C1 segment of cervical spinal cord (tissue), 14 donors: ENCODE measurements at places on chromosomes 5 and 9.

- no peak for DNase-seq
Observed at GRCh38 chr5:122738088-122738487, 36.8 kb upstream of the SNX2 start.

GRCh38 chr5:555058-555623 is 30.9 kb upstream of the SLC9A3 start:
- DNase-seq: no peak

GRCh38 chr9:16873126-16873802 is 2.8 kb upstream of the BNC2 start:
- DNase-seq: no peak

DNA sequence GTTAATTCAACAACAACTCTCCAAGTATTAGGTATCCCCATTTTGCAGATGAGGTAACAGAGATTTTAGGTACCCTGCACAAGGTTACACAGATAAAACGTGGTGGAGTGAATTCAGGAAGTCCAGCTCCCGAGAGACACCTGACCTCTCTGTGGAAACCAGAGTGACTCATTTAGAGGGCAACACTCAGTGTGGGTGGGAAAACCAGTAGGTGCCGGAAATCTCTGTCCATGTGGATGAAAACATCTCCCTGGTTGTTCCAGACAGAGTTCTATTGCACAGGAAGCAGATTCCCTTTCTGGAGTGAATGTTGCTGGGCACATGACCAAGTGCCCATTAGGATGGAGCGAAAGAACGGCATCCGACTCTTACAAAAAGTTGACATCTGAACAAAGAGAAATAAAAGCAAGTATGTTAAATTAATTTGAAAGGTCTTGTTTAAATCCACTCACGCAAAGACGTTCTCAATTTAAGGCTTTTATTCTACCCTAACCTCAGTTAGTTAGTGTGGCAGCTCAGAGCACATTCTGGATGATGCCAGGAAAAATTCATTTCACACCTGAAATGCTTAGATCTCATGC is 391.9 kb upstream of the WWC1 start:
- DNase-seq: no peak

DNA sequence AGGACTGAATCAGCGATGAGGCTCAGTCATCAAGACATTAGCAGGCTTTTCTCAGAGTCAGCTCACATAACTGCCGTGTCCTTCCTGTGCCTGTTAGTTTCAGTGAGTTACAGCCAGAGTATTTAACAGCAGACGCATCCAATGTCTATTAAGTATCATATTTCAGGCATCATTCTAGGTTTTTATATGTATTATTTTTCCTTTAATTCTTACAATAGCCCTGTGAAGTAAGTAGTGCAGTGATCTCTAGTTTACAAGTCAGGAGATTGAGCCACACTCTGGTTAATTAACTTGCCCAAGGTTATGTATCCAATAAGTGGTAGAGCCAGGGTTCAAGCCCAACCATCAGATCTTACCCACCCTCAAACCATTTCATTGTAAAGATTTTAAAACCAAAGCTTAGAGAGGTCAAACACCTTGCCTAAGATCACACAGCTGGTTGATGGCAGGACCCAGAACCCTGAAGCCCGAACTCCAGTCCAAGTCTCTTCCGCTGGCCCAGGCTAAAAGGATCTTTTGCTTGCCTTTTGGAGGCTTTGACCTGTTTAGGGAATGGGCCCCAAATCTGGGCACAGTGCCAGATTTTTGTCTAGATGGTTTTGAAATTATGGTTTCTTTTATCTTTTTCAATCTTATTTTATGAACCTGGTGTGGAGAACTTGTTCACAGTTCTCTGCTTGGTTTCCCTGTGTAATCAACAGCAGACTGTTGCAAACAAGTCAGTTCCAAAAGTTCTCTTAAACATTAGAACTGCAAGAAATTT is 261.2 kb upstream of the CLINT1 start:
- no peak for DNase-seq

DNA sequence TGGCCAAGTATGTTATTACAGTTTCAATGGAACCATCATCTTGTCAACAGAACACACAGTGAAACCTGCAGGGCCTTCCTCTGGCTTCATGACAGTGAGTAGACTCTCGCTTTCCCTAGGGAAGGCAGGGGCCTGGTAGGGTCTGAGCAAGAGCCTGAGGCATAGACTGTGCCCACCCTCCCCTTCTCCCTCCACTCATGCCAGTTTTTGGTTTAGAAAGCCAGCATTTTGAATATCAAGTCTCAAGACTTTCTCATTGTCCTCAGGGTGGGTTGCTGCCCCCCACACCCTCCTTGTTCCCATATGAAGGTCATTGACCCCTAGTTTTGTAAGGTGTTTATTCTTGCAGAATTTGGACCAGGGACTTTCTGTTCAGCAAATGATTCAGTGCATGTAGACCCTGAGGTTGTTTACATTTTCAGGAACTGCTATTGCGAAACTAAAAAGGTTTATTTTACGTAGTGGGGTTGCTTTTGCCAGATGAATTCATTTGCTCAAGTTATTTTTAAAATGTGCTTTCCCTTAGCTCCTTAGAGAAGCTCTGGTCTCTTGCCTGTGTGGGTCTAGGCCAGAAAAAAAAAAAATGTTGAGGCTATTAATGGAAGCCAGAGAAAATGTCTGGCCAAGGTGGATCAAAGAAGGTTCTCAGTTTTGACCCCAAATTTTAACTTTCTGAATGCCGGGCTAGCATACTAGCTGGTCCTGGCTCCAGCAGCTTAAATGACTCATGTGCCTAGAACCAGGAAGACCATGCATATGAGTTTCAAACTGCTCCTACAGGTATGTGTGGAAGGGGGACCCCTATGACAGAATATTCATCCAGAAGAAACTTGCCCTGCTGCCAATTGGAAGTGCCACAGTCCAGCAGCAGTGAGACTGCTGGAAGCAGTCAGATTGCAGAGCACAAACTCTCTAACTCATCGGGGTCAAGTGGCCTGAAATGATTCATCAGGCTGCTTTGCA is 10.1 kb upstream of the MOB3B start:
- no peak for DNase-seq

DNA sequence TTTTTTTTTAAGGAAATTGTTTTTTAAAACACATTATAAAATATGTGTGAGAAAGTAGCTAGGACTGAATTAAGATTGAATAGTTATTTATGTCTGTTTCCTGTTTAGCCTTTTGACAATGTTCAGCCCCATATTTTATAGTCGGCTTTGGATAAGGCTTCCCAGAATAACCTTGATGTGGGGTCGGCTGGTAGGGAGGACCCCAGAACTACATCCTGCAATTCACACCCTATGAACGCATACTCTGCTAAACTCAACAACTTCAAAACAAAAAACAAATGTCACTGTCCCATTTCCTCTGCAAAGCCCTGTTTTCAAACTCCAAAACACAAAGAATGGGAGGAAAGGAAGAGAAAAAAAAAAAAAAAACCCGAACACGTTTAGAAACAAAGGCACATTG is 63.1 kb downstream of the ARL15 start:
- DNase-seq: no peak

DNA sequence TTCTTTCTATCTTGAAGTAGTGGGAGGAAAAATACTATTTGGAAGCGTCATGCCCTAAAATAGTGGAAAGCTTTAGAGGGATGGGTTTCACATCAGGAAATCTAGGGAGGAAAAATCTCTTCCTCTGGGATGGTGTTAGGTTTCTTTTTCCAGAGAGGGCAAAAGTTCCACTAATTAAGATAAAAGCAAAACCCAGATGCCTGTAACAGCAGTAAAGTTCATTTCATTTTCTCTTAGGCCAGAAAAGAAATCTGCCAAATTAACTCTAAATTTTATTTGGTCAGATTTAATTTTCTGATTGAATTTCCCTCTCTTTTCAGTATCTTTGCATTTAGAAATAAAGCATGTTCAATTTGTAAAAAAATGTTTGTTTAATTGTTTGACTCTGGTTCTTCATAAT is 88.8 kb downstream of the LURAP1L start:
- no peak for DNase-seq

DNA sequence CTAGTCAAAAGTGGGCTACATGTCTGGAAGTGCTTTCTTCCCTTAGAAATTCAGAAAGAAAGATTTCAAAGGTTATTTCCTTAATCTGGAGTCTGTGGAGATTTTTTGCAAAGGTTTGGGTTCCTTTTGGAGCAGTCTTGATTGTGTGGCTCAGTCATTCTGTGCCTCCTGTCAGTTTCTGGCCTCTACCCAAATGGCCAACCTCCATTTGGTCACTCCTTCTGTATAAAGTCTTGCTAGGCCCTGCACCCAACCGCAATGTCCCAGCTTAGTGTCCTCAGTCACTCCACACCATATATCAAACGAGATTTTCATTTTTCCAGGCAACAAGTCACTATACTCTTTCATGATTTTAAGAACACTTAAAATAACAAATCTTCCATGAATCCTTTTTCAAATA is 199.6 kb downstream of the NTRK2 start:
- no peak for DNase-seq

- no peak for DNase-seq
Observed at GRCh38 chr5:76384705-76385104, 18.4 kb upstream of the IQGAP2 start.

DNA sequence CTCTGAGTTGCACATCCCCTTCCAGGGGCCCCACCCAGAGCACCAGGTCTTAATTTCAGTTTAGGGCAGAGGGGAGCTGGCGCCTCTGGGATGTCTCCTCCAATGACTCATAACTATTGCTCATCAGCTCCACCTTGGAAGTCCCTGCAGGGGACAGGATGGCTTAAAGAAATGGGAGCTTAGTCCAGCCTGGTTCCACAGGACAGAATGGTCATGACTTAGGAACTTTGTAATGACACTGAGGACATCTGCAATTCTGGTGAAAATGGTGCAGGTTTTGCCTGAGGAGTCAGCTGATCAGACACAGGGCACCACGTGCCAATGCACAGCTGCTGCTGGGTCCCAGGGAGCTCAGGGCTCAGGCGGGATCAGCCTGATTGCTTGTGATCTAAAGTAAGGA is 16.4 kb upstream of the PPP1R26 start:
- no peak for DNase-seq

DNA sequence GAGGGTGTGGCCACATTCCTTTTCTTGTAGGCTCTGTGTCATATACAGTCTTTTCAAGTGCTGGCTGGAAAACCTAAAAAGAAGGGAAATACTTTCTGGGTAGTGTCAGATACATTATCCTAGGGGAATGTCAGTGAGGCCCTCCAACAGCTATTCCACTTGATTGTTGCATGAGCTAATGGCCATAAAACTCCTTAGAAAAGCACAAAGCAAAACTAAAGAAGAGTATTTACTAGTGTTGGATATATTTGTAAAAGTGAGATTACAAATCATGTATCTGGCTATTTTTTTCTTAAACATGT is 829 bp downstream of the ANXA1 start:
- DNase-seq: no peak

GRCh38 chr9:98596486-98596885 is 112.2 kb downstream of the GABBR2 start:
- no peak for DNase-seq

- DNase-seq: no peak
Observed at GRCh38 chr9:105038051-105038450, 110.1 kb upstream of the ABCA1 start.

DNA sequence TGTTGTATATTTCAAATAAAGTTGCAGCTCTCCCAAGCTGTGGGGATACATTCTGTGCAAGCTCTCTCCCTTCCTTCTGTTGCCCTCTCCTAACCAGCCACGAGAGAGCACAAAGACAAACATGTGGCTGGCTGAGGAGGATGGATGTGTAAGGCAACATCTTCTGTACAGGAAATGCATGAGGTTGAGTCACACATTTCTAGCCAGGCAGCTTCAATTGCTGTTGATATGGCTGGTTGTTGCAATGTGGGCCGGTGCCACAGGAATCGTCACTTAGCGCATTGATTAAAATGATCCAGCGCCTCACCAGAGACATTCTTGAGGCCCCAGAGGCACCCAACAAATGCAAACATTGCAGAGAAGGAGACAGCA is 207.1 kb downstream of the ICE1 start:
- DNase-seq: no peak

DNA sequence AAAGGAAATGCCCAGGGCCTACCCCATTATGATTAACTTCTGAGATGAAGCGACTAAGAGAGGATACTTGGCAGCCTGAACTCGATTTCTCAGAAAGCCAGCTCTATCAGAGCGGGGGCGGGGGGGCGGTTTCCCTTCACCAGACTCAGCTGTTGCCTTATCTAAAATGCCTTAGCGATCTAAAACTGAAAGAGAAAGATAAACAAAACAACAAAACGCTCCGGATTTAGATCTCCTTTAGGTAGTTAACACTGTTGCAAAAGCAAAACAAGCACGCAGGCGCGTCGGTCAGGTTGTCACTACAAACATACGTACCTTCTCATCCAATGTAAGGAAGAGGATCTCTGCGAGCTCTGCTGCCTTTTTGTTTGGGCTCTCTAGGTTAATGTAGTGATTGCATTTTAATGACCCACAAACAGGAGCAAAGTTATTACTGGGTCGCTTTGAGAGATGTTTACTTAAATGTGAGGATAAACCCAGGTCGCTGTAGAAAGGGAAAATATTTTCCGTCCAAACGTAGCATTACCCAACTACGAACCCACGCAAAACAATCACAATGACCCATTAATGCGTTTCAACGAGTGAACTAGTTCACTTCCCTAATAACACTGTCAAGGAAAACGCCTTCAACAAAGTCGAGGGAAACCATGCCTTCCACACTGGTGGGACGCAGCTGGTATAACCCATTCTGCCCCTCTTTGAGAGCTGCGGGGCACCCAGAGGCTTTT is 982 bp downstream of the EPB41L4A start:
- DNase-seq: no peak

DNA sequence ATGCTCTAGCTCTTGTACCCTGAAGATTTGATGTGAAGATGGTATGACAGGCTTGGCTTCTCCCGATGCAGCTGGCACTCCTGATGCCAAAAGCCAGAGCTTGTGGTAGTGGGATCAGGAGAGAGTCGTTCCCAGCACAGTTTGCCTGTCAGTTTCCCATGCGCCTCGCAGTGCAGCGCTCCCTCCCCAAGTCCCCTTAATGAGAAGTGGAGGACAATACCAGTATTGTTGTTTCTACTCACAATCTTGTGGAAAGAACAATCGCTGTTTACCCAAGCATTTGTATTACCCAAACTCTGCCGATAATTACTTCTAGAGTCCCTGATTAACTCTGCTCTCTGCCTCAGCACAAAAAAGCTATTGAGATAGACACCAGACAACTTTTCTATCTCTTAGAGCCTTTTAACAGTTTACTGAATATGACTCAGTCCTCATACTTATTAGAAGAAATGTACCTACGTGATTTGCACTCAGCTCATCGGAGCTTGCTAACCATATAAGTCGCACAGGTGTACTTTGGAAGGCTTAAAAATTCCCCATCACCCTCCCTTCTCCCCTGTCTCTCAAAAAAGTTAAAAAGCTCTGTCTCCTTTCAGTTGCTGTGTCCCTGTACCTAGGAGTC is 283.2 kb upstream of the TMEM161B start:
- peak; percentile 32 for DNase-seq
